ENCODE measurements at places on chromosomes 5 and 9.
A peak's percentile ranks its signal among the peaks of the same experiment; 100 is the strongest.

DNA sequence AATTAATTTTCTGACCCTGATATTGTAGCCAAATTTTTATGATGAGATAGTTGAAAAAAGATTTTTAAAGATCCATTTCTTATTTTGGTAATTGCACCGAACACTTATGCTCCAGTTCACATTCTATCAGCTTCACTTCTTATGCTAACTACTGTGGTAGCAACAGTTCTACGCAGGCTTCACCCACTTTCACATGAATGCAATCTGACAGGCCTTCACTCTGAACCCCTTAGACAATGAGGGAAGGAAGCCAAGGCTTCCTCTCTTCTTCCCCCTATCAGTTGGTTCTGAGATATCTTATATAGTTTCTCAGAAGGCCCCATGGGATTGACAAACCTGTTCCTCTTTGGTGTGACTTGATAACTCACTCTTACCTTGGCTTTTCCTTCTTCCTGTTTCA is 185.8 kb downstream of the CETN3 start:
- peaks cover 6% of the 10 kb centered on the region for H3K27me3 ChIP-seq
- DNase-seq = no peak

- peaks cover 6% of the 10 kb centered on the region for H3K36me3 ChIP-seq
- no peaks in the 10 kb centered on the region for H3K4me1 ChIP-seq
- DNase-seq = no peak
- H3K27me3 ChIP-seq = peaks cover 31% of the 10 kb centered on the region
- H3K27ac ChIP-seq = no peak overlapping the region
- H3K4me3 ChIP-seq = no peak overlapping the region
Observed at GRCh38 chr5:66406761-66407336, 189.3 kb upstream of the MAST4 start.

DNA sequence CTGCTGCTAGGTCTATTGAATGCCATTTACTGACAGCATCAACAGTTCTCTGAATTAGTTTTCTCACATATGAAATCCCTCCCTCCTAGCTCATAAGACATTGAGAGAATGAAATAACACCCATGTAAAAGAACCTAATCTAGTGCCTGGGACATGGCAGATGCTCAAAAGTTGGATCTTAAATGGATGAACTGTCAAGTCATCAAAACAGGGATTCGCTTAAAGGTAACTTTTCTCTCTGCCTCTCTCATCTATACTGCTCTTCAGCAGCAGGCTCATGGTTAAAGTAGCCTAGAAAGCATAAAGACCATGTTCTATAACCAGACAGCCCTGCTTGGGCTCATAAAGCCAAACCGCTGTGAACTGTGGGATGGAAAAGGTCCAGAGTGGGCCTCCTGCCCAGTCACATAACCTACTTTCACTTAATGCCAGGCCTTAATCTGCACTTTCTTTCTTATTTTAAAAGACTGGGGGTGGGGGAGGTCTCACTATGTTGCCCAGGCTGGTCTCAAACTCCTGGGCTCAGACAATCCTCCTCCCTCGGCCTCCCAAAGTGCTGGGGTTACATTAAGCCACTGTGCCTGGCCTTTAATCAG is 3.7 kb downstream of the TMEM245 start:
- peaks cover 6% of the 10 kb centered on the region for H3K36me3 ChIP-seq
- no peak overlapping the region for H3K4me3 ChIP-seq
- no peaks in the 10 kb centered on the region for H3K27me3 ChIP-seq
- DNase-seq = no peak

GRCh38 chr9:38443597-38443996 is 19.3 kb upstream of the IGFBPL1 start:
- DNase-seq = no peak
- H3K27ac ChIP-seq = no peak overlapping the region
- H3K27me3 ChIP-seq = peaks cover 41% of the 10 kb centered on the region

- H3K27me3 ChIP-seq = peaks cover 13% of the 10 kb centered on the region
- no peaks in the 10 kb centered on the region for H3K4me1 ChIP-seq
- no peak overlapping the region for H3K4me3 ChIP-seq
- H3K27ac ChIP-seq = no peak overlapping the region
Observed at GRCh38 chr9:124475158-124475867, 25.1 kb downstream of the ADGRD2 start.

- no peak overlapping the region for H3K4me3 ChIP-seq
- peaks cover 5% of the 10 kb centered on the region for H3K4me1 ChIP-seq
- DNase-seq = no peak
- no peak overlapping the region for H3K27ac ChIP-seq
Observed at GRCh38 chr9:112503170-112503569, 16.5 kb downstream of the KIAA1958 start.

GRCh38 chr5:111385970-111386831 is 126.1 kb downstream of the STARD4 start:
- H3K27ac ChIP-seq = no peak overlapping the region
- H3K36me3 ChIP-seq = no peaks in the 10 kb centered on the region
- H3K27me3 ChIP-seq = no peaks in the 10 kb centered on the region
- no peak overlapping the region for H3K4me3 ChIP-seq

DNA sequence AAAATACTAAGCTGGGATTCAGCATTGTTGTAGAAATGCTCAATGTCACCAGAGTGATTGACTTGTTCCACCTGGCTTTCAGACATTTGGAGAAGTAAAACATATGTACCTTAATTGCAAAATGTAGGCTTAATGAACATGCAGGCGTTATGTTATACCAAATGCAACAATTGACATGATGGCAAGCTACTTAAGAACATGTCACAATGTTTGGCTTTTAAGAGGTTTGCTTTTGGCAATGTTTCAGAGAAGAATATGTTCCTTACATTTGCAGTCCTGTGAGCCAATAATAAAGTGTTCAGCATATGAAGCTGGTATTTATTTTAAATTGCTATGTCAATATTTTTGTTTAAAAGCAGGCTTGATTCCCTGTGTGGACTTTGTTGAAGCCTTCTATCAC is 111.7 kb upstream of the NUDT12 start:
- DNase-seq = no peak
- H3K4me3 ChIP-seq = no peak overlapping the region
- no peaks in the 10 kb centered on the region for H3K36me3 ChIP-seq
- H3K27me3 ChIP-seq = no peaks in the 10 kb centered on the region
- H3K4me1 ChIP-seq = no peaks in the 10 kb centered on the region

DNA sequence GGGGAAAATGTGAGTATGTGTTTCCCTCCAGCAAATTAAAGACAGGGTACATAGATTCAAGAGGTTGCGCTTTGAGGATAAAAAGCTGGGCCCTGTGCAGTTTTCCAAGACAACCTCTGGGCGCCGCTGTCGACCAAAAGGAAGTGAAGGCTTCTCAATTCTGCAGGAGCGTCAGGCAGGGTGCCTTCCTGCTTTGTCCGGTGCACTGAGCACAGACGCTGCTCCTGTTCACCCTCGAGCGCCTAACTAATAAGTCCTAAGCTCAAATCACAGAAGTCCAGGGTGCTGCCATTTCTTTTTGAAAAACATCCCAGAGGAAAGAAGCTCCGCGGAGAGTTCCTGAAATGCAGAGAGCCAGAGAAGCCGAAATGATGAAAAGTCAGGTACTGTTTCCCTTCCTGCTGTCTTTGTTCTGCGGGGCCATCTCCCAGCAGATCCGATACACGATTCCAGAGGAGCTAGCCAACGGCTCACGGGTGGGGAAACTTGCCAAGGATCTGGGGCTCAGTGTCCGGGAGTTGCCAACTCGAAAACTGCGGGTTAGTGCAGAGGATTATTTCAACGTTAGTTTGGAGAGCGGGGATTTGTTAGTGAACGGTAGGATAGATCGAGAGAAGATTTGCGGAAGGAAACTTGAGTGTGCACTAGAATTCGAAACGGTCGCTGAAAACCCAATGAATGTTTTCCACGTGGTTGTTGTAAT is at the start of gene PCDHGB1:
TSS of gene PCDHGB1 (plus strand) at position 183 of the 703 bp plus-strand sequence. CDS start at position 345, 162 bp downstream.
- DNase-seq = no peak
- peak within 1 kb of the TSS; percentile 25 for H3K4me3 ChIP-seq

DNA sequence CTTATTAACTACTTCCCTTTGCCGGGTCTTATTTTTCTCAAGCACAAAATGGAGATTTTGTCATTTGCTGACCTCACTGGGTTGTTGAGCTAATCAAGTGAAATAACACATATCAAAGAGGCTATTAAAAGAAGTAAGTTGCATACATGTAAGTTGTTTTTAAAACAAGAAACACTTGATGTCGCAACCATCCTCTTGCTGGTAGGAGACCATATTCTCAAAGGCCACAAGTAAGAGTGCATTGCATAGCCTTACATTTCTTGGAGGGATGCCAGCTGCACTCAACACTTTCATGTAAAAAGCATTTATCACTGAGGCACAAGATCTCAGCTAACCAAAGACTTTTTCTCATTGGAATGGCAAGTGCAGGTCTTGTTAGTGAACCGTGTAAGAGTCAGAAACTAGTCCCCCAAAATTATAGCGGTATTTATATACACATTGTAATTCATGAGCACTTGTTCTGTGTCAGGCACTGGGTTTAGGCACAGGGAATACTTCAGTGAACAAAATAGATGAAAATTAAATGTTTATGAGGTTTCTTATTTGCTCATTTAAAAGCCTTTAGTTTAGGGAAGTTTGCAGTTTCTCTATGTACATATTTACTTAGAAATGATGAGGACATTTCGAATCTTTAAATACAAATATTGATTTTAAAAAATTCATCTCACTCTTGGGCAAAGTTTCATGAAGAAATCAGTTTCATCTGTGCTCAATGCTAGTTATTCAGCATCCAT is 72.0 kb downstream of the ZFAND5 start:
- DNase-seq = no peak
- H3K27ac ChIP-seq = no peak overlapping the region
- peaks cover 5% of the 10 kb centered on the region for H3K27me3 ChIP-seq
- no peak overlapping the region for H3K4me3 ChIP-seq
- peaks cover 4% of the 10 kb centered on the region for H3K4me1 ChIP-seq

DNA sequence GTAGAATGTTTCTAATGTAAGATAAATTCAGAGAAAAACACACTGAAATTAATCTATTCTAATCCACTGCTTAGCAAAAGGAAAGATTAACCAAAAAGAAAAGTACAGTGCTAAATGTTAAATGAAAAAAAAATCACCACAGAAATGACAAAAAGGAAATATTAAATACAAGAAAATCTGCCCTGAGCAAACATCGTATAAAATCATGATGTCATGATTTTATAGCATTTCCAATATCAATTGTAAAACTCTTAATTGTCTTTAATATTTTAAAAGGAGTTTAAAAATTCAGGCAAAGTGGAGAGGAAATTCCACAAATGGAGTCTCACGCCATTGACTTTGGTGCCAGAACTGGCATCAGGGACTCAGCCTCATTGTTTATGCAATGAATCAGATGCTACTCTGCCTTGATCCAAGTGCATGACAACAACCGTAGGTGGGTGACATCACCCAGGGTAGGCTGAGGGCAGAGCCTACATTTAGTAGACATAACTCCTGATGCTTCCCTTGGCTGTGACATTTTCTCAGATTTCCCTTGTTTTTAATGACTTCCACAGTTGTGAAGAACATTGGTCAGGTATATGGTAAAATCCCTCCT is 696.8 kb downstream of the SEMA5A start:
- no peak overlapping the region for H3K27ac ChIP-seq
- H3K4me1 ChIP-seq = no peaks in the 10 kb centered on the region
- H3K36me3 ChIP-seq = no peaks in the 10 kb centered on the region
- H3K27me3 ChIP-seq = no peaks in the 10 kb centered on the region

DNA sequence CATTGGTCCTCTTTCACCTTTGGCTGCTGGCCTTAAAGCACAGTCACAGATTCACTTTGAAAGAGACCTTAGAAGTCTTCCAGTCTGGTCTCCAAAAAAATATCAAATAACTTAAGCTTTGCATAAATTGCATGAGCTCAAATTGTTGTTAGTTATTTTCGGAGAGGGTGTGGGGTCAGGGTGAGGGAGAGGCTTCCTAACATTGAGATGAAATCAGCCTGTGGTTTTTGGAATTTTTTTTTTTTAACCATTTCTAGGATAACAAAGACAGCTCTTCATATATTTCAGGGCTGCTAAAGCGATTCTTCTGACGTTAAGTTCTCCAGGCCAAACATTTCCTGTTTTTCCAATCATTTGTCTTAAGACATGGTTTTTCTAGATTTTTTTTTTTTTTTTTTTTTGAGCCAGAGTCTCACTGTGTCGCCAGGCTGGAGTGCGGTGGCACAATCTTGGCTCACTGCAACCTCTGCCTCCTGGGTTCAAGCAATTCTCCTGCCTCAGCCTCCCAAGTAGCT is 4.5 kb downstream of the OCLN start:
- no peaks in the 10 kb centered on the region for H3K4me1 ChIP-seq
- H3K36me3 ChIP-seq = no peaks in the 10 kb centered on the region
- no peak overlapping the region for H3K4me3 ChIP-seq
- peaks cover 15% of the 10 kb centered on the region for H3K27me3 ChIP-seq
- no peak overlapping the region for H3K27ac ChIP-seq

DNA sequence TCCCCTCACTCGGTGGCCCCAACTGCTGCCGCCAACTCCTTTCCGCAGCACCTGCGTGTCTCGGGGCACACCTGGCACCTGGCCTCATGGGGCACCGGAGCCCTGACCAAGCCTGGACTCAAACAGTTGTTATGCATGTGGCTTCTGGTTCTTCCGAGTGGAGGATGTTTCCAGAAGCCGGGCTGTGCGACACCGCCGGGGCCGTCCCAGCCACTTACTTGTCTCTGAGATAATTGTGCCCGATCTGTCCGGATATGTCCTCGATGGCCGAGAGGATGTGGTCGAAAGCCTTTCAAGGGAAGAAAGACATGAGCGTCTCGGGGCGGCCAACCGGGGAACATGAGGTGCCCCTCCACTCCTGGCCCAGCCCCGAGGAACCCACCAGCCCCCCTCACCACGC is 38.4 kb downstream of the EXOC3 start:
- H3K4me1 ChIP-seq = no peaks in the 10 kb centered on the region
- H3K27ac ChIP-seq = no peak overlapping the region
- H3K36me3 ChIP-seq = no peaks in the 10 kb centered on the region
- peaks cover 9% of the 10 kb centered on the region for H3K27me3 ChIP-seq
- H3K4me3 ChIP-seq = no peak overlapping the region

DNA sequence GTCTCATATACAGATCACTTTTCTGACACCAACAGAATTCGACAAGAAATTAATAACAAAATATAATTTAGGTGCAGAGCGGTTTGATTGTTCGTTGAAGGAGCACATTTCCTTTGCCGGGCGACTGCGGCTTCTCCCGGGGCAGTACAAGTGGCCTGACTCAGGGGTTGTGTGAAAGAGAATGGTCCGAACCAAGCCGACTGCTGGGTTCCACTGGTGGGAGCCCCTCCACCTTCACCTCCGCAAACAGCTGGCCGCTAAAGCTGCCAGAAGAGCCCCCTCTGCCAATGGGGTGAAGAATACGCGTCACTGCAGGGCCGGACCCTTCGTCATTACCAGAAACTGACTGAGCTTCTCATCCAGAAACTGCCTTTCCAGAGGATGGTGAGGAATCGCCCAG is 156.0 kb upstream of the IFNE start:
- no peak for DNase-seq
- no peaks in the 10 kb centered on the region for H3K36me3 ChIP-seq
- peaks cover 39% of the 10 kb centered on the region for H3K27me3 ChIP-seq
- H3K4me3 ChIP-seq = no peak overlapping the region
- no peak overlapping the region for H3K27ac ChIP-seq

GRCh38 chr5:76733049-76733417 is 17.1 kb downstream of the F2R start:
- peaks cover 33% of the 10 kb centered on the region for H3K36me3 ChIP-seq
- H3K4me3 ChIP-seq = peak overlapping the region; percentile 82
- H3K4me1 ChIP-seq = peaks cover 49% of the 10 kb centered on the region
- peak overlapping the region; percentile 56 for H3K27ac ChIP-seq
- peak; percentile 76 for DNase-seq

Data from natural killer cell treated with Interleukin-12 subunit alpha and Interleukin-12 subunit beta and Interleukin-15 and Interleukin-18, amount 100 ng/mL, for 72 hours (primary cell).